ENCODE measurements at places on chromosomes 6 and 20.
A peak's percentile ranks its signal among the peaks of the same experiment; 100 is the strongest.

GRCh38 chr20:49676581-49677291 lies 36.9 kb downstream of the B4GALT5 start:
- DNase-seq, result peak; percentile 59

GRCh38 chr6:25007269-25007699 lies 71.5 kb upstream of the RIPOR2 start:
- no peak for DNase-seq

GRCh38 chr20:39661833-39662232 lies 699.7 kb downstream of the DHX35 start:
- DNase-seq, result peak; percentile 66

GRCh38 chr6:64257586-64257985 lies 622.0 kb downstream of the PHF3 start:
- DNase-seq, result no peak

GRCh38 chr20:38861071-38861401 lies 55.5 kb downstream of the PPP1R16B start:
- DNase-seq, result no peak

DNA sequence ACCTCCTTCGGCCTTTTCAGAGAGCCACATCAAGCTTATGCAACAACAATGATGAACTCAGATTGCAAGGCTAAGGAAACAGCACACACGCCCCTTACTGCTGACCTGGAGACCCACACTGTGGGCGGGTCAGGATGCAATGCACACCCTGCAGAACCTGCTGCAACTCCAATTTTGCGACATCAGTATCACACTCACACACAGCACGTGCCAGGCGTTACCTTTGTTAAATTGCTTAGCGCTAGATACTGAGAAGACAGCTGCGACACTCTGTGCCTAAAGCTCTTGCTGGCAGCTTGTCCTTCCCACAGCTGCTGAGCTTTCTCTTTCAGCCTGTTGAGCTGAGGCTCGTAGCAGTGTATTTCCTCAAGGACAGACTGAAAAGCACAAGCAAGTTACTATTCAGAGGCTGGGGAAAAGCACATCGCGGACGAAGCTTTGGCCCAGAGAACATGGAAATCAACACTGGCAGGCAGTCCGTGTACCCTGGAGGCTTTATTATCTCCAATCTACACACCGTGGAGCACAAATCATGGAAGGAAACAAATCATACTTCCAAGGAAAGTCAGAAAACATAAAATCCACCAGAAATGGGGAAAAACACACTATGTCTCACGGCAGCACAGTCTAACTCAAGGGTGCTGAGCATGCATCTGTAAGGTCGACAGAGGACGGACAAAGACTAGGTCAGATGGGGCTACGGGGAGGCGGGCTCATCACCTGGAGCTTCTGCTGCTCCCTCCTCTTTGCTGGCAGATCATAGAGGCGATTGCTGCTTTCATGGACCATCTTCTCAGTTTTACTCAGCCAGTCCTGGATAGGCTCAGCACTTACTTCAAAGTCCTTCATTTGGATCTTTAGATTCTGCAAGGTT lies 268.2 kb downstream of the SYNE1 start:
- DNase-seq, result no peak

DNA sequence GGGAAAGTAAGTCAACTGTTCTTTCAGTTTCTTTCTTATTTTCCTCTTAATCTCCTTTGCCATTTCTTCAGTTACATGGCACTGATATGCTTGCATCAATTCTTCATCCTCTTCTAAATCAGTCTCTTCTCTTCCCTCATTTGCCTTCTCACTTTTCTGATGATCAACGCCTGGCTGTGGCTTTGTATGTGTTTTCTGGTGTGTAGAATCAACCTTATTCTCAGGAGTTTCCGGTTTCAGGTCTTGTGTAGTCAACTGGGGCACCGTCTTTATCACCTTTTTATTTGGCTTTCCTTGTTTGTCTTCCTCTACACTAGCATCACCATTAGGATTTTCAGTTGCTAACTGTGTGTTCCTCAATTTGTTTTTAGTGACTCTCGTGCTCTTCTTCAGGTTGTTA lies 31.6 kb downstream of the AHI1 start:
- DNase-seq, result no peak

DNA sequence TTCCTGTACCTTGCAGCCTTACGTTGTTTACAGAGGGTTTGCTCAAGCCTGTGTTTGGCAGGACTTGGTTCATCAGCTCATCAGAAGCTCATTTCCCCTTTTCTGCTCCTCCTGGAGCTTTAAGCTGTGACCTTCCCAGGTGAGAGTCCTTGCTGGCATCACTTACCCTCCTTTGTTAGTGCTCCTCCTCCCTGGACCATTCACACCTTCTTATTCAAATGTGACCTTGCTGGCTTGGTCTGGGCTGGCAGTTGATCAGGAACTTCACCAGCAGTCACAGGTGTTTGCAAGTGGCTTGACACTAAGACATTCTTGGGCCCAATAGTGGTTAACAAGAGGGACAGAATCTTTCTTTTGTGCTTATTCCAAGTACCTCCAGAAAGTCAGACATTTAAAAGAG lies 148.8 kb downstream of the C6orf58 start:
- no peak for DNase-seq

DNA sequence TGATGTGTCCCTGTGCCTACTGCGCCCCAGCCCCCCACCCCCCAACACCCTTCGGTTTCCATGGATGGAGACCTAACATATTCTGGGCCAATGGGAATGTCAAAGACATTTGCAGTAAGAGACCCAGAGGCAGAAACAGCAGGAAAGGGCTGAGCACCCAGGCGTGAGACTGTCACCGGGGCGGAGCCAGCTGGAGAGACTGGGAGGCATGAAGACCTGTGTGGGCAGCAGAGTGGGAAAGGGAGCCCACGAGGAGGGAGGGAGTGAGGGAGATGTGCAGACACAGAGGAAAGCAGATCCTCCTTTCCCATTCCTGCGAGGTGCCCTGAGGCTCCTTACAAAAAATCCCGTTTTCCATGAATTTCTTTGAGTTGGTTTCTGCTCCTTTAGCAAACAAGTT lies 150.2 kb downstream of the FOXC1 start:
- no peak for DNase-seq

DNA sequence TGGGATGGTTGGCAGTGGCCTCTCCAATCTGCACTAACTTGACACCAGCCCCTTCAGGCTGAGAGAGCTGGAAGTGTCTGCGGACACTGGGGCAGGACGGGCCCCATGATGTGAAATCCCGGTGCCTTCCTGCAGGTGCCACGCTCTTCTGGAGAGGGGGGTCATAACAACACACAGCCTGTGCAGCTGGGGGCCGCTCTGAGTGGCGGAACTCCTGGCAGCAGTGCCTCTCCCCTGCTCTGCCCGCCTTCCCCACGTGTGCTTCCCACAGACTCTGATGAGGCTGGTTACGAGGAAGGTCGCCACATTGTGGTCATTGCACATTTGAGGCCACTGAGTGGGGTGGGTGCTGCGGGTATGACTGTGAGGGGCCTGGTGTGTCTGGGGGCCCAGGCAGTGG lies 145.2 kb downstream of the DTNBP1 start:
- no peak for DNase-seq

DNA sequence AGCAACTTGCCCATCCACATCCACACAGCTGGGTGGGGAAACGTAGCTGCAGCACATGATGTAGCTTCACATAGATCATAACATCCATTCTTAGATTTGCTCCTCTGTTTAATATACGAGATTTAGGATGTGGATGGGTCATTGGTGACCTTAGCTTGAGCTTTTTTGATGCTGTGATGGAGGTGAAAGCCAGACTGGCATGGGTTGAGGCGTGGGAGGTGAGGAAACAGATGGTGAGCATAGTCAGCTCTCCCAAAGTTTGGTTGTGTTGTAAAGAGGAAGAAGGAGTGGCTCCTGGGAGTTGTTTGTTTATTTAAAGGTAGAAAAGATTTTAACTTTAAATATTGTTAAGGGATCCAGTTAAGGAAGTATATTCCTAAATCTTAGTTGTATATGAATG lies 5.3 kb downstream of the ARFGEF2 start:
- no peak for DNase-seq

GRCh38 chr6:169837529-169838250 lies 86.3 kb downstream of the ERMARD start:
- DNase-seq, result no peak

GRCh38 chr20:36043892-36044515 lies 75.6 kb downstream of the CNBD2 start:
- DNase-seq, result no peak

- peak; percentile 97 for DNase-seq
Observed at GRCh38 chr6:45445749-45446549, 68.2 kb upstream of the SUPT3H start.

DNA sequence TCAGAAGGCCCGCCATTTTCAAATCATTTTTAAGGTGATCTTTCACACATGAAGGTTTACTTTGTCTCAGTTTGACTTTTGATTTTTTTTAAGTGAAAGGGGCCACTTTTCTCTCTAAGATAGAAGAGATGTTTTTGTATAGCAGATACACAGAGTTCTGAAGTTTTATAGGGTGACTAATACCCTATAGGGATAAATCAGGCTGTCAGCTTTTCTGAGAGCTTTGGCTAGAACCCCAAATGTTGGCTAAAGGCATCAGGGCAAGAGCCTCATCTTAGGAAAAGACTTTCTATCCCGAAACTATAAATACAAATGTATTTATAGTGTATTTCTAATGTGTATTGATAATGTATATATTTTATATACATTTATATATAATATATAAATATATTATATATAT lies 181.4 kb downstream of the TBX18 start:
- peak; percentile 60 for DNase-seq

GRCh38 chr20:13884803-13885202 lies 100.0 kb downstream of the NDUFAF5 start:
- no peak for DNase-seq

- DNase-seq, result no peak
Observed at GRCh38 chr6:109076377-109076776, 18.3 kb downstream of the SESN1 start.

DNA sequence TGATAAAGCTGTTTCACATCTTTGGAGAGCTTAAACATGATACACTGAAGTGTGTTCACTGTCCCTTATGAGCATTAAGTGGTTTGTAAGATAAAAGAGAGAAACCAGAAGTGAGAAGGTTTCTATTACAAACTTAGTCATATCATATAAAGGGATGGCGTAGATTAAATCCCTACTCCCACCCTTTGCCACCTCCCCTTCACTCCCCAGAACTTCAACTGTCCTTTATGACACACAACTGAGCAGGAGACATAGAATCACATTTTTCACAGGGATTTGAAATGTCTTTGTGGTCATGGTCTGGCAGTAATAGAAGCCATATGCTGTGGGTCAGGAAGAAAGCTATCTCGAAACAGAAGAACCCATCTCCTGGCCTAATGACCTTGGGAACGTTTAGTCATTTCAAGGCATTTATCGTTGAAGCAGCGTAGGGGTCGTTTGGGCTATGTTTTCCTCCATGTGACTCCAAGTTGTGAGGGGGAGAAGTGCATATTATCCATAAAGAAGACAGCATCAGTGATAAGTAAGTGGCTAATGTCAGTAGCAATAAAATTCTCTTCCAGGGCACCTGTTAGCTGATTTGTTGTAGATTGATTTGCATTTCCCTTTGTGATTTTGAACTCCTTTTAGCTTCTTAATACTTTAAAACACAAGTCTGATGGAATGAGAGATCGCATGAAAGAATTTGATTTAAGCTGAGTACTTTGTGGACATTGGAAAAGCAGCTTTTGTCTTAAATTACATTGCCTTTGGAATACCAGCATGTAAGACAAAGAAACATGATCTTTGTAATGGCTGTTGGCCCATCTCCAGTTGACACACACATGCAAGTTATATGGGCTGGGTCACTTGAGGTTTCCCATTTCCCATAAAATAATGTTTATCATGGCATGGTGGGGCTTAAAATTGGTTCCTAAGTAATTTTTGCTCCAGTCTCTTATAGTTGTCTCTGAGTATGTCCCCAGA lies 501.5 kb upstream of the FLRT3 start:
- DNase-seq, result no peak

GRCh38 chr6:108274546-108274945 lies 13.7 kb upstream of the SNX3 start:
- DNase-seq, result no peak

DNA sequence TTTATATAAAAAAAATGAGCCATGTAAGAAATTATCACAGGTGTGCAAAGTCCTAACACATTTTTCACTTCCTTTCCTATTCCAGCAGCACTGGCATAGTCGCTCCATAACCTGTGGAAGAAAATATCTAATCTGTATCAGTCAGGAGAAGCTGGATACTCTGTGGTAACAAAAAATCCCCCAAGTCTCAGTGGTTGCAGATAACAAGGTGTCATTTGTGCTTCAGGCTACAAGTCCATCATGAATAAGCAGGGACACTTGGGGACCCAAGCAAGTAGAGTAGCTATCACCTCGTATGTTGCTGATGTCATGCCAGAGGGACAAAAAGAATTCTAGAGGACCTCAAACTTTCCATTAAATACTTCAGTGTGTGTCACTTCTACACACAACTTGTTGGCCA lies 30.3 kb upstream of the SERPINB1 start:
- DNase-seq, result no peak

GRCh38 chr6:157284738-157285421 lies 38.4 kb downstream of the TMEM242 start:
- DNase-seq, result no peak

DNA sequence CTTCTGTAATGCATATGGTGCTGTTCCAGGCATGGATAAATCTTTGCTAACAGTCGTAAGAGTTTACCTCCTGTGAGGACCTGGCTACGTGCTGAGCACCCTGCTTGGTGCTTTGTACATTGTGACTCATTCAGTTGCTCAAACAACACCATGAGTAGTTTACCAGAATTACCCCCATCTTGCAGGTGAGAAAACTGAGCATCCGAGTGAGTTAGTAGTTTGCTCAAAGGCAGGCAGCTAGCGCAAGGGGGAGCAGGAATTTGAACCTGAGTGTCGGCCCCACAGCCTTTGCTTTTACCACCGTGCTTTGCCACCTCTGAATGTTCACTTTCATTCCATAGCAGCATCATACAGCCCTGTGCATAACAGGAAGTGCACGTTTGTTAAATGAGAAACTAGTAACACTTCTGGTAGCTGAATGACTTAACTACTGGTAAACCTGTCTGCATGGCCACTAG lies 121.9 kb downstream of the MTHFD1L start:
- DNase-seq, result no peak

- DNase-seq, result peak; percentile 84
Observed at GRCh38 chr6:14706378-14706929, 539.4 kb upstream of the JARID2 start.

DNA sequence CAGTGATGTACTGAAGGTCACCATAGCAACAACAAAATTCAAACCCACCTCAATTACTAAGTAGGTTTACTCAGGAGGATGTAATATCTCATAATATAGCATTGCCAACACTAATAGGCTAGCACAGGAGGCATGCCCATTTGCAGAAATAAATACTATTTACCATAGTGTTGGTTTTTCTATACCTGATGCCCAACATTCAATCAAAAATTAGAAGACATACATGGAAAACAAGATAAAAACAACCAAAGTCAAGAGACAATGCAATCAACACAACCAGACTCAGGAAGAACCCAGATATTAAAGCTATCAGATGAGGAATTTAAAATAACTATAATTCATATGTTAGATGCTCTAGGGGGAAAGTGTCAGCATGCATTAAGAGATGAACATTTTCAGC lies 14.3 kb upstream of the TXNDC5 start:
- no peak for DNase-seq

DNA sequence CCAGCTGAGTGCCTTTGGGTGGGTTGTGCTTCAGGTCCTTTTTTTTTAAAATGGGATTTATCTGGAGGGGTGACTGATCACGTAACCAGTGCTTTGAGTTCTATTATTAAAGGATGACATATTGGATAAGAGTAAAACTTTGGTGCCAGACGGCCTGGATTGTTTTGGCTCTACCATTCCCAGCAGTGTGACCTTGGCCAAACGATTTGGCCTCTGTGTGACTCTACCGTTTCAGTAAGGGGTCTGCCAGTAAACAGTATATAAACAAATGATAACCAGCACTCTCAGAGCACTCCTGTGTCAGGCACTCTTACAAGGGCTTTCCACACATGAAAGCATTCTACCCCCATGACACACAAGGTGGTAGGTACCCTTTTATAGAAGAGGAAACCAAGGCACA lies 8.7 kb downstream of the SCRT2 start:
- DNase-seq, result no peak

Measured in A172 (cell line).